Dorsolateral prefrontal cortex (tissue), 122 donors: ENCODE measurements at places on chromosomes 4 and X.

- DNase-seq: no peak
Observed at GRCh38 chr4:150679018-150679764, 97.2 kb downstream of the MAB21L2 start.

- DNase-seq: no peak
Observed at GRCh38 chr4:2367626-2368025, 50.8 kb downstream of the ZFYVE28 start.

DNA sequence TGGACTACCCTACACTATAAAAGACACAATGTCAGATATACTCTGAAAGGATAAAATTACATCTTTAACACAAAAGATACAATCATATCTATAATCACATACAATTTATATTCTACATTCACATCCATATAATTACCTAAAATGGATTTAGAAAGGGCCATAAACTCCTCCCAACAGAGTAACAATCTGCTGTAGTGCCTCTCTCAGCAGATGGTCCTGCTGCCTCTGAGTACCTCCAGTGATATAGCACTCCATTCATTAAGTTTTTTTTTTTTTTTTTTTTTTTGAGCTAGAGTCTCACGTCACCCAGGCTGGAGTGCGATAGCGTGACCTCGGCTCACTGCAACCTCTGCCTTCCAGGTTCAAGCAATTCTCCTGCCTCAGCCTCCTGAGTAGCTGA lies 7.4 kb downstream of the ANKRD37 start:
- DNase-seq: no peak

DNA sequence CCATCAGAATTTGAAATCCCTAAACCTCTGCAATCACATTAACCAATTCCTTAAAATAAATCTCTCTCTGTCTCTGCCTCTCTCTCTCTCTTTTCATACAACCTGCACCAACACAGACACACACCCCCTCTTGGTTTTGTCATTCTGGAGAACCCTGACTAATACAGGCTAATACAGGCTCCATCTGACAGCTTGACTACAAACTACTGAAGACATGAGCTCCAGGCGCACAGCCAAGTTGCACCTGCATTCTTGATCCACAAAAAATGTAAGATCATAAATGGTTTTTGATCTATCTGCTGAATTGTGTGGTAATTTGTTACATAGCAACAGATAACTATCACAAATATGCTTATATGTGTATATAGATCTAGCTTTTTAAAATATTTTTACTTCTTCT lies 2414.2 kb downstream of the PCDH7 start:
- no peak for DNase-seq

- no peak for DNase-seq
Observed at GRCh38 chr4:52298444-52298843, 247.3 kb downstream of the SPATA18 start.

- DNase-seq: no peak
Observed at GRCh38 chrX:129478516-129478915, 44.8 kb downstream of the SMARCA1 start.

- no peak for DNase-seq
Observed at GRCh38 chr4:184007891-184008290, 102.8 kb downstream of the STOX2 start.

DNA sequence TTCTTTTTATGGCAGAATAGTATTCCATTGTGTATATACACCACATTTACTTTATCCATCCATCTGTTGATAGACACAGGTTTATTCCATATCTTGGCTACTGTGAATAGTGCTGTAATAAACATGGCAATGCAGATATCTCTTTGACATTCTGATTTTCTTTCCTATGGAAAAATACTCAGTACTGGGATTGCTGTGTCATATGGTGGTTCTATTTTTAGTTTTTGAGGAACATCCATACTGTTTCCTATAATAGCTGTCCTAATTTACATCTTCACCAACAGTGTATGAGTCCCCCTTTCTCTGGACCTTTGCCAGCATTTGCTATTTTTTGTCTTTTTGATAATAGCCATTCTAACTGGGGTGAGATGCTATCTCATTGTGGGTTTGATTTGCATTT lies 73.5 kb downstream of the GPAT3 start:
- no peak for DNase-seq

- DNase-seq: peak; percentile 45
Observed at GRCh38 chr4:54063737-54064316, 578 bp downstream of the CHIC2 start.

DNA sequence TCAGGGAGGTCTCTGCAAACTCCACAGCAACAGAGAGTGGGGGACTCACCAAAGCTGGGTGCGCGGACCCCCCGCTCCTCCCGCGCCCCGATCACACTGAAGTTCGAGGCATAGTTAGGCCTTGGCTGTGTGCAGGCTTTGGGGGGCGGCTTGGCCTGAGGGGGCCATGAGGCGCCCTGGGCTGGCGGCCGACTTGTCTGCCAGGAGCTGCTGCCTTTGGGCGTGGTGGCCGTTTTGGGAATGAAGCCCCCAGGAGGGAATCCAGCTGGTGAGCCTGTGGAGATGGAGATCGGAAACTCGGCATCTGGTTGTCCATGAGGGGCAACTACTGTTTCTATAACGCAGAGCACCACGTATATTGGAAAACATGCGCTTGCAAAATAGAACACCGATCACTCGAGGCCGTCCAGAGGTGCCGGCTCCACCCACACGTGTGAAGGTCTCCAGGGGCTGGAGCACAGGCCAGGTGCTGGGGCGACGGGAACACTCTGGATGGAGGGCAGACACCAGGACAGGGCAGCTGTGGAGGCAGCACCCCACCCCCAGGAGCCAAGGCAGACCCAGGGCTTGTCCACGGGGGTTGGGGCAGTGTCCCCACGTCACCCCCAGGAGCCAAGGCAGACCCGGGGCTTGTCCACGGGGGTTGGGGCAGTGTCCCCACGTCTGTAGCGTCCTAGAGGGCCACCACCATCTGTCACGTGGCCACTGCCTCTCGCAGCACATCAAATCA lies 25.9 kb upstream of the CPLX1 start:
- no peak for DNase-seq

GRCh38 chr4:174137698-174138097 lies 145.8 kb downstream of the FBXO8 start:
- no peak for DNase-seq

GRCh38 chr4:7326693-7327340 lies 107.9 kb downstream of the PSAPL1 start:
- no peak for DNase-seq

GRCh38 chr4:100907465-100908454 lies 389.9 kb upstream of the EMCN start:
- DNase-seq: no peak

DNA sequence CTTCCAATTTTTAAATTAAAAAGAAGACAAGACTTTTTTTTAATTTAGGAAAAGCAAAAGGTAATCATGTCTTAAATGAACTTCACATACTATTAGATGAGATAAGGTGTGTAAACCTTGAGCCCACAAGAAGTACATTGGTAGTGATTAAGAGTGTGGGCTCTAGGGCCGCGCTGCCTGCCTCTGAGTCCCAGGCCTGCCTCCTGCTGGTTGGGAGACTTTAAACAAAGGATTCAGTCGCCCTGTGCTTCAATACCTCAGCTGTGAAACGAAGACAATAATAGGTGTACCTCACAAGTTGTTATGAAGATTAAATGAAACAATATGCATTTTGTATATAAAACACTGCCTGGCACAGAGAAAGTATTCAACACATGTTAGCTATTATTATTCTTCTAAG lies 95.9 kb upstream of the MYOZ2 start:
- no peak for DNase-seq

GRCh38 chrX:133384454-133384853 lies 30.8 kb downstream of the GPC4 start:
- DNase-seq: no peak

- no peak for DNase-seq
Observed at GRCh38 chr4:4776335-4776734, 83.1 kb upstream of the MSX1 start.

DNA sequence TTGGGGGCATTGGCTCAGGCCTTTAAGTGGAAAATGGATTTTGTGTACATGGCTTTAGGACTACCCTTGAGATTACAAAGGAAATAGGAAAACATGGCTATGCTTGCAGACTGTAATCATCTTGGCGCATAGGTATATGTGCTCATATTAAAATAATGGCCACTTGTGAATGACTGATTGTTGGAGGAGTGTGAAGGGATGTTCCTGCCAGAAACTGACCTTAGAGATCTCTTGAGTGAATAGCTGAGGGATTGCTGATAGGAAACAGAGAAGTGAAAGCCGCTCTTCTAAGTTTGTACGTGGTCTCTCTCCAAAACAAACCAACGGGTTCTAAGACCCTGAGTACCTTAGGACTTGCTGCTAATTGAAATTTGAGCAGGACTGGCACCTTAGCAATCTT lies 186.0 kb downstream of the MGST2 start:
- DNase-seq: no peak

- DNase-seq: no peak
Observed at GRCh38 chrX:43735957-43736356, 79.9 kb downstream of the MAOA start.

- DNase-seq: no peak
Observed at GRCh38 chr4:25919676-25920075, 5.7 kb downstream of the SMIM20 start.

DNA sequence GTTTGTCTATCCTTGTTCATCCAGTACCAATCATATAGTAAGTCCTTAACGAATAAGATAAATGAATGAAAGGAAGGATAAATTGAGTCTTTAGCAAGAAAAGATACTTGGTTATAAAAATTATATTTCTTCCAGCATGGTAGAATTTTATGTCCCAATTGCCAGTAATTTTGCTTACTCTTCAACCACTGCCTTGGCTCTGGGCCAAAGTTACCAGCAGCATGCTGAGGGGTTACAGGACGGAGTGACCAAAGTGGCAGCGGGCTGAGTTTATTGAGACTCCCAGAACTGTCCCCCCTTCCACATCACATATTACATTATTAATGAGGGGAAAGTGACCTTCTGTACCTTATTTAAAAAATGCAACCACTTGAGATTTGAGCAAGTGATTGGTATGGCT lies 121.7 kb downstream of the RASGEF1B start:
- DNase-seq: no peak

DNA sequence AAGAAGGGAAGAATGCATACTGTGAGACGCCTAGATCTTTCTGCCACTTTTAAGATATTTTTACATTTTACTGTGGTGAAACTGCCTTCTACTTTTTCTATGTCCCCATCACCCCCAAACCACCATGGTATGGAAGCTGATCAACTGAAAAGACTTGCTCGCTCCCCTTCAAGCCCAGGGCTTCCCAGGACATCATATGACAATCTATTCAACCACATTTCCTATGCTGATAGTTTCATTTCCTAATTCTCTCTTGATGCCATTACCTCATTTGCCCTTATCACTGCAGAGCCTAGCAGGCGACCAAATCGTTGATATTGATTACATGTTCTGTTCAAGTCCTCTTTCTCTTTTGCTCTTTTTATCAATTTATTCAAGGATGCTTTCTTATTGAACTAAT lies 40.1 kb upstream of the KLHL34 start:
- no peak for DNase-seq

- DNase-seq: peak; percentile 60
Observed at GRCh38 chr4:47926667-47927258, 12.4 kb upstream of the NFXL1 start.

- no peak for DNase-seq
Observed at GRCh38 chrX:22536746-22537304, 264.1 kb downstream of the CBLL2 start.

DNA sequence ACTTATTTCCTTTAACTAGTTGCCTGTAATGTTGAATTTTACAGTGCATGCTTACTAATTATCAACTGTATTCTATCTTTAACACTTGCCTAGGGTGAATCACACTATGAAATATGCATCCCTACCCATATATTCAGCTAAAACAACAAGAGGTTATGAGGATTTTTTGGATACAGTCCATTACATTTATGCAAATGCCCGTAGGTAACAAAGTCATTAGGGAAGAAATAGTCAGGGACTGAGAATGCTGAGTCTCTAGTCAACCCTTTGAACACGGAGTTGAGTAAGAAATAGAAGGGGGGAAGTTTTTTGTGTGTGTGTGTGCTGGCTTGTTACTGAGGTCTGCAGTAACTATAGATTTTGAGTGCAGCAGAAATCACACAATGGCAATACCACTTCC lies 26.1 kb upstream of the CBLL2 start:
- DNase-seq: no peak

DNA sequence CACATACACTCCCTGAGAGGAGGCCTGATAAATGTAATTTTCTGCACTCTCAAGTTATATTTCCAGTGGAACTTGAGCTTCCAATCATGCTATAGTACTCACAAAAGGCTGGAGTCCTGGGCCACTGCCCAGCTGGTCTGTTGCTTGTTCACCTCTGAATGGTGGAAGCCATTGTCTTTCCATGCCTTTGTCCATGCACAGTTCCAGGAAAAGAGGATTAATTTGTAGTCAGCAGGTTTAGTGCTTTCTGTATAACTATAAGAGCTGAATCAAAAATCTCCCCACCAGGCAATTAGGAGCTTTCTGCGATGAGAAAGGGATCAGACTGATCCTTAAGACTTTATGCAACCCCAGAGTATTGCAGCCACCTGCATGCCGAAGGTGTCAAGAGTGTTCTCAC lies 195.4 kb upstream of the PGRMC2 start:
- DNase-seq: no peak

- no peak for DNase-seq
Observed at GRCh38 chr4:39453738-39454137, 5.0 kb downstream of the RPL9 start.

DNA sequence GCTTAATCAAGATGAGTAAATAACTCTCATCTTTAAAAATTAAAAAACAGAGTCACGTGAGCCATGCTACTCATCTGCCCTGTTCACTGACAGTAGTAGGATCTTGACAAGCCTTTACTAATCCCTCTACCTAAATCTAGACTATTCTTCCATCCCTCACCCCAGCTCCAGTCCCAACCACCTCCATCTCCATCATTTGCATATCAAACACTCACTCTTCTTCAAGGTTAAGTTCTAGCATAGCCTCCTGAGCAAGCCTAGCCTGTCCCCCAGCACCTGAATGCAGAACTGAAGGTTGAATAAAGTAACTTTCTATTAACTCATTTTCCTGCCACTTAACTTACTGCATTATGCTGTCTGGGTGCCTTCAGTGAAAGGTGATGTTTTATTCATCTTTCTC lies 72.5 kb downstream of the YIPF7 start:
- DNase-seq: no peak

DNA sequence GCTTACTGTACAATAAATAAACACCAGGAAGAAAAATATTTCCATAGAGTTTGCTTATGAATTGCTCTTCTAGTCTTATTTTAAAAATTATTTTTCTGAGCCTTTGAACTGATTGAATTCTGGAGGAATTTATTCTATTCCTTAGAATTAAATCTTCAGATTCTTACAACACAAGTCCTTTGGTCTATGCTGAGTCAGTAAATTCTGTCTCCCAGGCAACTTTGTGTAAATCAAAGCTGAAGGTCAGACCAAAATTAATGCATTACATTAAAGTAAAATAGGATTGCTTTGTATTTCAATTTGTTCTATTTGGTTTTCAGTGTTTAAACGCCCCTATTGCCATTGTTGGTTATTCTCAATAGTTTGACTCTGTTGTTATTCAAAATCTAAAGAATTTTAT lies 26.8 kb upstream of the STPG2 start:
- DNase-seq: no peak

- peak; percentile 11 for DNase-seq
Observed at GRCh38 chr4:99894998-99895397, 771 bp upstream of the LAMTOR3 start.
